ENCODE measurements at places on chromosomes 1 and 21. TPM values are rescaled to one million over a fixed set of nuclear protein-coding genes. Genes with fewer than 3 reads are reported as not detected.
A peak's percentile ranks its signal among the peaks of the same experiment; 100 is the strongest.

Gene ANGPTL3
- not detected for total RNA-seq

DNA sequence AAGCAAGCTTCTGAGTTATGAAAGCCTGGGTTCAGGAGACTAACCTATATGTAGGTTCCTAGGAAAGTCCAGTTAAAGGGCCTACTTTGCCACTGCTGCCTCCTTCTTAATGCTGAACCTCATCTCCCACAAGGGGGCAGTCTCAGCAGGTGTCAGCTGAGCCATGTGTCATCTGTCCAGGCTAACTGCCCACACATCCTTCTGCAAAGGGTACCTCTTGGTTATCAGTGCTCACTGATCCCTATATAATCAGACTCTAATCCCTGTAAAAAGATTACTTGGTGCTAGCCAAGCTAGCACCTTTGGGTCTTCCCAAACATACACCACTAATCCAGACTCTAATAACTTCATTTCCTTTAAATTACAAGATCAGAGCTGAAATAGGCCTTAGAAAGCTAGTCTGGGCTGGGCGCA lies 9.0 kb downstream of the PRDX1 start:
- no peak for DNase-seq
- peak overlapping the region; percentile 59 for H3K27ac ChIP-seq
- H3K36me3 ChIP-seq: peaks cover 52% of the 10 kb centered on the region
- H3K4me1 ChIP-seq: peaks cover 14% of the 10 kb centered on the region
- H3K4me3 ChIP-seq: no peak overlapping the region

DNA sequence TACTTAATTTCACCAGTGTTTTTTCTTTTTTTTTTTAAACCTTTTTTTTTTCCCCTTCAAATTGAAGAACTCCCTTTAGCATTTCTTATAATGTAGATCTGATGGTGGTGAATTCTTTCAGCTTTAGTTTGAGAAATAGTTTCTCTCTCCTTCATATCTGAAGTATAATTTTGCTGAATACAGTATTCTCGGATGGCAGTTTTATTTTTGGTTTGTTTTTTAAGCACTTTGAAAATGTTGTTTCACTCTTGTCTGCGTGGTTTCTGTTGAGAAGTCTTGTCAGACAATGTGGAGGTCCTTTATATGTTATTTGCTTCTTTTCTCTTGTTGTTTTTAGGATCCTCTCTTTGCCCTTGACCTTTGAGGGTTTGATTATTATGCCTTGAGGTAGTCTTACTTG lies 135.1 kb downstream of the RPS6KC1 start:
- H3K27ac ChIP-seq: no peak overlapping the region
- no peak overlapping the region for H3K4me3 ChIP-seq
- peaks cover 28% of the 10 kb centered on the region for H3K36me3 ChIP-seq

- H3K4me3 ChIP-seq: no peak overlapping the region
- peaks cover 43% of the 10 kb centered on the region for H3K4me1 ChIP-seq
- H3K27ac ChIP-seq: peak overlapping the region; percentile 27
- no peaks in the 10 kb centered on the region for H3K27me3 ChIP-seq
- H3K36me3 ChIP-seq: no peaks in the 10 kb centered on the region
Measured at GRCh38 chr1:19606817-19607642, 37.1 kb upstream of the NBL1 start.

GRCh38 chr1:14568716-14569355 lies 29.6 kb upstream of the KAZN start:
- H3K4me3 ChIP-seq: no peak overlapping the region
- DNase-seq: no peak
- H3K4me1 ChIP-seq: no peaks in the 10 kb centered on the region
- no peak overlapping the region for H3K27ac ChIP-seq

- H3K27me3 ChIP-seq: no peaks in the 10 kb centered on the region
- H3K4me3 ChIP-seq: no peak overlapping the region
- no peak overlapping the region for H3K27ac ChIP-seq
- no peak for DNase-seq
- peaks cover 17% of the 10 kb centered on the region for H3K4me1 ChIP-seq
- H3K36me3 ChIP-seq: peaks cover 11% of the 10 kb centered on the region
Measured at GRCh38 chr1:151653397-151653796, 41.5 kb downstream of the SNX27 start.

DNA sequence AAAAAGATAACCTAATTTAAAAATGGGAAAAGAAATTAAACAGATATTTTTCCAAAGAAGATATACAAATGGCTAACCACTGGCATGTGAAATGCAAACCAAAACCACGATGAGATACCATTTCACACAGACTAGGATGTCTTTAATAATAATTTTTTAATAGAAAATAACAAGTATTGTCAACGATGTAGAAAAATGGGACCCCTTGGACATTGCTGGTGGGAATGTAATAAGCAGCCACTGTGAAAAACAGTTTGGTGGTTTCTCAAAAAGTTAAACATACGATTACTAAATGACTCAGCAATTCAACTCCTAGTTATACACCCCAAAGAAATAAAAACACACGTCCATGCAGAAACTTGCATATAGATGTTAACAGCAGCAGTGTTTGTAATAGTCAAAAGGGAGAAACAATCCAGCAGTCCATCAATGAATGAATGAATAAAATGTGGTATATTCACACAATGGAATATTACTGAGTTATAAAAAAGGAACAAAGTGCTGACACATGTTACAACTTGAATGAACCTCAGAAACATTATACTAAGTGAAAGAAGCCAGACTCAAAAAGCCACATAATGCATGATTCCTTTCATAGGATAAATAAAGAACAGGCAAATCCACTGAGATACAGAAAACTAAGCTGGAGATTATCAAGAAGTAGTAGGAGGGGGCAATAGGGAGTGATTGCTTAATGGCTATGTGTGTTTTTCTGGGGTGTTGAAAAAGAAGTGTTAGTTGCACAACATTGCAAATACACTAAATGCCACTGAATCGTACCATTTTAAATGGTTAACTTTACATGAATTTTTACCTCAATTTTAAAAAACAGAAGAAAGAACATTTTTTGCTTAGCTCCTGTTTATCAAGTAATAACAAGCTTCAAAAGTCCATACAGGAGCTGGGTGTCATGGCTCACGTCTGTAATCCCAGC lies 4.1 kb downstream of the PPT1 start:
- DNase-seq: no peak
- H3K4me3 ChIP-seq: no peak overlapping the region
- peak overlapping the region; percentile 25 for H3K27ac ChIP-seq
- H3K4me1 ChIP-seq: peaks cover 29% of the 10 kb centered on the region

DNA sequence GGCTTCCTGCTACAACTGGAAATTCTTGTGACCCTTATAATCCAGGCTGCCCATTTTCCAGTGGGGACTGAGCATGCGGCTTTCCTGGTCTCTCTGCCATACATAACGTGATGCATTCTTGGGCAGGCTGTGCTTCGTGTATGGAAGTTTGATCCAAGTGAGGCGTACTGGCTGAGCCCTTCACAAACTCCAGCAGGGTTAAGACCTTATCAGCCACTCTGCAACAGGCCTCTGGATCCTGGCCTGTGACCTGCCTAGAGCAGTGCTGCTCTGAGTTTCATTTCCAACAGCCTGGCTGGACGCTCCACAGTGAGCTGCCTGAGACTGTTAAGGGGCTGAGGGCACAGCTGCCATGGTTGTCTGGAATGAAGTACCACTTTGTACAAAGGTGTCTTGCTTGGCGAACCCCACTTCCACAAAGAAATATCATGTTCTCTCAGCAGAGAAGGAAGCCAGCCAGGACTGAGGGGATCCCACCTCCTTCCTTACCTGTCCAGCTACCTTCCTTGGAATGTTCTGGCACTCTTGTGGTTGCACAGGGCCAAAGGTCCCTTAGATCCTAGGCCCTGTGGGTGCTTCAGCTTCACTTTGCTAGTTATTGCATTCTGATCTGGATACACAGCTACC lies 28.5 kb upstream of the XPR1 start:
- H3K36me3 ChIP-seq: no peaks in the 10 kb centered on the region
- no peak overlapping the region for H3K27ac ChIP-seq
- no peak for DNase-seq
- no peak overlapping the region for H3K4me3 ChIP-seq
- H3K27me3 ChIP-seq: no peaks in the 10 kb centered on the region
- H3K4me1 ChIP-seq: peaks cover 9% of the 10 kb centered on the region
